ENCODE measurements at places on chromosomes 7 and 10. TPM values are rescaled to one million over a fixed set of nuclear protein-coding genes. Genes with fewer than 3 reads are reported as not detected.

The PANK1 gene
- total RNA-seq: 62.5 TPM

The PPP1R3C gene
- total RNA-seq: 1.6 TPM

DNA sequence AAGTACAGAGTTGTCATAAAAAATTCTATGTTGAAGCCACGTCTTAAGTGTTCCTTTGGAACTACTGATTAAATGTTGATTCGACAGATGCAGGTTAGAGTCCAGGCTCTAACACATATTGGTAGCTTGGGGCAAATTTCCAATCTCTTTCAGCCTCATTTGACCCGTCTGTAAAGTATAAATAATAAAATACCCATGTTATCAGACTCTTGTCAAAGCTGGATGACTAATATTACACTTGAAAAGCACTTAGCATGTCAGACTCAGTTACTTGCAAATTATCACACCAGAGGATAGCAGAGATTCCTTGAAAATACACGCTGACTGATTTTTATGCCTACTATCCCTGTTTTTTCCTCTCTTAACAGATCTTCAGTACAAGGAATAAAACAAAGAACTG, 18.1 kb upstream of the MACC1 start:
- H3K4me1 ChIP-seq: peaks cover 5% of the 10 kb centered on the region
- no peak overlapping the region for H3K4me3 ChIP-seq
- no peaks in the 10 kb centered on the region for H3K27me3 ChIP-seq
- H3K36me3 ChIP-seq: no peaks in the 10 kb centered on the region
- H3K27ac ChIP-seq: no peak overlapping the region

GRCh38 chr10:30247704-30248103, 101.4 kb downstream of the MTPAP start:
- no peaks in the 10 kb centered on the region for H3K4me1 ChIP-seq
- H3K4me3 ChIP-seq: no peak overlapping the region
- no peak overlapping the region for H3K27ac ChIP-seq

DNA sequence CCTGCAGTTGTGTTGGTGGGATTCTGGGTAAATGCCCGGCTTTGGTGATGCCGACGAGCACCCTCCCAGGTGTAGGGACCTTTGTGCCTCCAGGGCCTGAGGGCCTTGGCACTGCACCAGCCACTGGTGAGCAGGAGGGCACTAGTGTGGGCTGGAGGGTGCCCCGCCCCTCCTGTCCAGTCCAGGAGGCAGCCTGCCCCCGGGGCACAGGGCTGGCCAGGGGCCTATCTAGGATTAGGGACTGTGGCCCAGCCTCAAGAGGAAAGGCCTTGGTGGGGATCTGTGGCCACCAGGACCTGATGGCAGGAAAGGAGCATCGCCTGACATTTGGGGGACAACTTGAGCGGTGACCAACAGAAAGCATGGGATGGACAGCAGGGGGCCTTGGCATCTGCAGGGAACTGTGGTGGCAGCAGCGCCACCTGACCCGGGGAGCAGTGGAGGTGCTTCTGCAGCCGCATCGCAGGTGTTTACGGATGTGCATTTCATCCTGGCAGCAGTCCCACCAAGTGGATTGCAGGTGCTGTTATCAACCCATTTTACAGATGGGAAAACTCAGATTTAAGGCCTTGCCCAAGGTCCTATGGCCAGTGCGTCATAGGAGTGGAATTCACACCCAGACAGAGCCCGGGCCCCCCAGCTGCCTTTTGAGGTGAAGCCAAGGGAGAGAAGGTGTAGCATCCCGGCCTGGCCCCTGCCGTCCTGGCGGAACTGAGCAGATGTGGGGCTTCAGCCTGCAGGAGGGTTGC, 11.1 kb downstream of the ZNF316 start:
- no peaks in the 10 kb centered on the region for H3K4me1 ChIP-seq
- H3K36me3 ChIP-seq: no peaks in the 10 kb centered on the region
- no peak for DNase-seq
- no peaks in the 10 kb centered on the region for H3K27me3 ChIP-seq

DNA sequence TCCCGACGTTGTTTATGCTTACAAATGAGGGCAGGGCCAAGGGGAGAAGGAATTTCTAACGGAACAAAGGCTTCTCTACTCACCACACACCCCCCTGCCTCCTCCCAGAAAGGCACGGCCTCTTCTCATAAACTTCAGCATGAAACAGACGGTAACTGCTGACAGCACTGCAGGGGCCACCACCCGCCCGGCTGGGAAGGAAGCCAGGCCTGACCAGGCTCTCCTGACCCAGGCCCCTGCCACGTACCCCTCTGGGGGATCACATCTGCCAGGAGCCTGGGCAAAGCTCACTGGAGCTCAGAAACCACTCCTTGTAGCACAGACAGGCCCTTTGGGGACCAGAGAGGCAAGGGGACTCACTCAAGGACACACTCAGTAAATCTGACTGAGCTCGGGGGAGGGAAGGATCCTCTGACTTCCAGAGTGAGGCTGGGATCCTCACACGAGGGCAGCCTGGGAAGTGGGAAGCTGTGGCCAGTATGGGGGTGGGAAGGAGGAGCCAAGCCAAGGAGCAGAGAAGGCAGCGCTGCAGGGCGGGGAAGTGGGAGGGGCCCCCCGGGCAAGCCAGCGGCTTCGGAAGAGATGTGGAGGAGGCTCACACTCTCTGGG, 46.1 kb downstream of the ZCCHC24 start:
- peaks cover 13% of the 10 kb centered on the region for H3K4me1 ChIP-seq
- no peaks in the 10 kb centered on the region for H3K36me3 ChIP-seq
- H3K4me3 ChIP-seq: no peak overlapping the region
